ENCODE measurements at places on chromosomes 6 and 20.

DNA sequence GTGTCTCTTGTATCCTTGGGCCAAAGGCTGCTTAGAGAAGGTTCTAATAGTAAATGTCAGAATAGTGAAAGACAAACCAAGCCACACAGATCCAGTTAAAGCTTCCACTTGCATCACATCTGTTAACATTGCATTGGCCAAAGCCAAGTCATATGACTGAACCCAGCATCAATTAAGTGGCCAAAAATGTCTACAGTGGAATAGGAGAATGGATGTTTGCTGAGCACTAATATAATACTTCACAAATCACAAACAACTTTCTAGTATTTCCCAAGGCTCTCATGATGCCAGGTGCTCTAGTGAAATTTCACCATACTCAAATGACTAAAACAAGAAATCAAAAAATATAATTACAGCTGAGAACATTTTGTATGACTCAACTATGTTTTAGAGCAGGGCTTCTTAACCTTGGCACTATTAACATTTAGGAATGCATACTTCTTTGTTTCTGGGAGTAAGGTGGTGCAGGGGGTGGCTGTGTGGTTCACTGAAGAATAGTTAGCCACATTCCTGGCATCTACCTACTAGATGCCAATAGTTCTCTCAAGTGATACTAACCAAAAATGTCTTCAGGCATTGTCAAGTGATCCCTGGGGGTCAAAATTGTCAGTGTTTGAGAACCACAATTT lies 148.0 kb upstream of the SPTLC3 start:
- no peak for DNase-seq

DNA sequence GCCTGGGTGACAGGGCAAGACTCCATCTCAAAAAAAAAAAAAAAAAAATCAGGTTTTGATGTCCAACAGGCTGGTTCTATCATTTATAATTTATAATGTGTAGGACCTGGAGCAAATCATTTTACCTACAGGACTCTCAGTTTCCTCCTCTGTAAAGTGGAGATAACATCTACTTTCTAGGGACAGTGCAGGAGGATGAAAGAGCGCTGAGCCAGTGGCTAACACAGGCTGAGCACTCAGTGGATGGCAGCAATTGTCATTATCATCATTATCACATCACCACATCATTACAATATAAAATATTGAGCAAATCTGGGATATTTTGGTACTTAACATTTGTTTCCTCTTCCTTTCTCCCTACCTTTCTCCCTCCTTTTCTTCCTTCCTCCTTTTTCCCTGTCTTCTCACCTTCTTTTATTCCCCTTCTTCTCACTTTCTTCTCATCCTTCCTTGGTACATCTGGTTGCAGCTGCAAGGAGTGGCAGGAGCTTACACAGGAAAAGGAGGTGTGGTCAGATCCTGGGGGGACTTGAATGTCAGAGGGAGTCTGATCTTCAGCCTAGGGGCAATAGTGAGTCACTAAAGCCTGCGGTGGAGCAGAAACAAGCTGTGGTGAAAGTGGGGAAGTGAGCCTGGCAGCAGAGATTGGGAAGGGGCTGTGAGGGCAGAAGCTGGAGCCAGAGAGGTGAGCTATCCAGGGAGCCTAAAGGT lies 24.6 kb upstream of the CTNNBL1 start:
- no peak for DNase-seq

DNA sequence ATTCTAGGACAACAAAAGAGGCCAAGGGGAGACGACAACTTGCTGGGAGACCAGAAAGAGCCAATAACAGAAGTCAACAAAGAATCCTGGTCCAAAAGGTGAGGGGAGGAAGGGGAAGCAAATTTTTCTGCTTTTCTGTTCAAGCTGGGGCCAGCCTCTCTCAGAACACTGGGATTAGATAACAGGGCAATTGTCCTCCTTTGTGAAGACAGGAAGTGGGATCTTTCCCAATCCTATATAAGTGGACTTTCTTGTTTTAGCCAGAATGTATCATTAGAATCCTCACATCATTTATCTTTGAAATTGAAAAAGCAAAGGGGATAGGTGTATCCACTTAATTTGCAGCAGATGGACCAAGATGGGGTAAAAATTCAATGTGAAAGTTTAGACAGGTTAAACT lies 101.2 kb upstream of the COL21A1 start:
- DNase-seq: no peak

DNA sequence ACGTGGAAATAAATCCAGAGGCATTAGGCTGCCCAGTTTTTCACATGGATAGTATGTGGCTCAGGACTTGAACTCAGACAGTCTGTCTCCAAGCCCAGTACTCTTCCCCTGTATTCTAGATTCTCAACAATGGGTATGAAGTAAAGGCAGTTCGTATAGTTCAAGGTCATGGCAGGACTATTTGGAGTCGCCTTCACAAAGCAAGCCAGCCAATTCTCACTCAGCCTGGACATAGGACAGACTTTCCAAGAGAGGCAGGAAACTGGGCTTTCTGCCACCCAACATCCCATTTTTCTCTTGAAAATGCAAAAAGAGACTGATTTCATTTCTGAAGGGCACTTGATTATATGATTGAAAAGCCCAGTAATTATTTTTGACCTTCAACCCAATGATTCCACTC lies 111.0 kb downstream of the EDN1 start:
- DNase-seq: no peak

GRCh38 chr6:2263896-2264295 lies 18.5 kb upstream of the GMDS start:
- no peak for DNase-seq

DNA sequence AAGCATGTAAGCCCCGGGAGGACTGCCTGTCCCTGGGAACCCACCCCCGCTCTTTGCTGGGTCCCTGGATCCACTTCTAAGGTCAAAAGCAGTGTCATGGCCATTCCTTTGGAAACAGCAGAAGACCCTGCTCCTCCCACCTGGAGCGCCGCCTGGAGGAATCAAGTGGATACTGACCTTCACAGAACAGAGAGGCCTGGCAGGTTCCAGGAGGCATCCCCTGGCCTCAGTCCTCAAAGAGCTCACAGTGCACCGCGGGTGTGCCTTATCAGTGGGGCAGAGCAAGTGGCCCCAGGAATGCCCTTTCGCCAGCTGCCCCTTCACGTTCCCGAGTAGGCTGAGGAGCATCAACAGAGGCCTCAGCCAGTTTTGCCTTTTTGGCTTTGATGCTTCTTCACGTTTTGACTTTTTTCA lies 11.1 kb upstream of the SLC4A11 start:
- no peak for DNase-seq

- no peak for DNase-seq
Observed at GRCh38 chr6:167046861-167047495, 47.8 kb downstream of the CEP43 start.

- DNase-seq: no peak
Observed at GRCh38 chr20:25253606-25254275, 5.9 kb downstream of the PYGB start.

DNA sequence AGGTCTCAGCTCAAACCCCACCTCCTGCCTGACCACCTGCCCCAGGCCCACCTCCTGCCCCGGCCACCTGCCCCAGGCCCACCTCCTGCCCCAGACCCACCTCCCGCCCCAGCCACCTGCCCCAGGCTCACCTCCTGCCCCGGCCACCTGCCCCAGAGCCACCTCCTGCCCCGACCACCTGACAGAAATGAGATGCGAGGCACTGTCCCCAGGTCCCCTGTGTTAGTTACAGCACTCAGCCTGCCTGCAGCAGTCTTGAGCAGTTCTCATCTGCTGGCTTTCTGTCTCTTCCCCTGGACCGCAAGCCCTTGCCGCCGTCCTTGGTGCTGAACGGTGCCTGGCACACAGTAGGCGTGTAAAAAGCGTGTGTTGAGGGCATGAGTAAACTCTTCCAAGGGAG lies 79.5 kb downstream of the CDH4 start:
- no peak for DNase-seq

Data from left renal pelvis (tissue), 4 donors.